Glomerular endothelial cell (primary cell): ENCODE measurements at places on chromosomes 5 and 9.

DNA sequence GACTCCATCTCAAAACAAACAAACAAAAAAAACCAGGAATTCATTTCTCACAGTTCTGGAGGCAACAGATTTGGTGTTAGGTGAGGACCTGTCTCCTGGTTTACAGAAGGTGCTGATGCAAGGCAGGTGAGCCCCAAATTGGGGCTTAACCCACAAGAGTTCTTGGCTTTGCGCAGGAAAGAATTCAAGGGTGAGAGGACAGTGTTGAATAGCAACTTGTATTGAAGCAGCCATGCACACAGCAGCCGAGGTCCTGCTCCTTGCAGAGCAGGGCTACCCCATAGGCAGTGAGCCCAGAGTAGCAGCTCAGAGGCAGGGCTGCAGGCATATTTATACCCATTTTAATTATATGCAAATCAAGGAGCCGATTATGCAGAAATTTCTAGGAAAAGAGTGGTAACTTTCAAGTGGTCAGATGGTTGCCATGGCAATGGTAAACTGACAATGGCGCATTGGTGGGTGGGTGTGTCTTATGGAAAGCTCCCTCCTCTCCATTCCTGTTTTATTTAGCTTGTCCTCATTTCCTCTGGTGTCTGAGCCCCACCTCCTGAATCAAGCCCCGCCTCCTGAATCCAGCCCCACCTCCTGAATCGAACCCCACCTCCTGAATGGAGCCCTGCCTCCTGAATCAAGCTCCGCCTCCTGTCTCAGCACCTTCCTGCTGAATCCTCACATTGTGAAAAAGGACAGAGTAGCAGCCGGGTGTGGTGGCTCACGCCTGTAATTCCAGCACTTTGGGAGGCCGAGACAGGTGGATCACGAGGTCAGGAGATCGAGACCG, 34.5 kb upstream of the COL5A1 start:
- no peak for DNase-seq

DNA sequence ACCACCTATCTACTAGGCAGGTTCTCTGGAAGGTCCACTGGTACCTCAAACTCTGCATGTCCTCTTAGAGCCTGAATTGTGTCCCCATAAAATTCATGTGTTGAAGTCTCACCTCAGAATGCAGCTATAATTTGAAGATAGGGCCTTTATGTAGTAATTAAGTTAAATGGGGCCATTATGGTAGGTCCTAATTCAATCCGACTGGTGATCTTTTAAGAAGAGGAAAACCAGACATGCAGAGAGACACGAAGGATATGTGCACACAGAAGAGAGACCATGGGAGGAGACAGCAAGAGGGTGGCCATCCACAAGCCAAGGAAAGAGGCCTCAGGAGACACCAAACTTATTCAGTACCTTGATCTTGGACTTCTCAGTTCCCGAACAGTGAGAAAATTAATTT, 345.4 kb downstream of the ENC1 start:
- DNase-seq: no peak

GRCh38 chr5:39605588-39606575, 181.1 kb upstream of the DAB2 start:
- DNase-seq: no peak

DNA sequence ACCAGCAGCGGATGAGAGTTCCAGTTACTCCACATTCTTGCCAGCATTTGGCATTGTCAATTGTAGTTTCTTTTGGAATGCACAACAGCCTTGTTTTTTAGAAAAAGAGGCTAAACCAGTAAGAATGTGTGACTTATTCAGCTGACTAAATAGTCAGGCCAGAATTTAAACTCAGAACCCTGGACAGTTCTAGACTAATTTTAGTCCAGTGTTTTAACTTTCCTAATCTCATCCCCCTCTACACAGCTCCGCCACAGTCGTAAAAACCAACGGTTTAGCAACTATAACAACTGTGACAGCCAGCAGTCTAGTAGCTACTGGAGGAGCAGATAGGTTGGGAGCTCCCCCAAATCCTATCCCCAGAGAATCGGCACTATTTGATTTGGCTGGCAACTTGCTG, 103.7 kb downstream of the FOXD1 start:
- DNase-seq: no peak

DNA sequence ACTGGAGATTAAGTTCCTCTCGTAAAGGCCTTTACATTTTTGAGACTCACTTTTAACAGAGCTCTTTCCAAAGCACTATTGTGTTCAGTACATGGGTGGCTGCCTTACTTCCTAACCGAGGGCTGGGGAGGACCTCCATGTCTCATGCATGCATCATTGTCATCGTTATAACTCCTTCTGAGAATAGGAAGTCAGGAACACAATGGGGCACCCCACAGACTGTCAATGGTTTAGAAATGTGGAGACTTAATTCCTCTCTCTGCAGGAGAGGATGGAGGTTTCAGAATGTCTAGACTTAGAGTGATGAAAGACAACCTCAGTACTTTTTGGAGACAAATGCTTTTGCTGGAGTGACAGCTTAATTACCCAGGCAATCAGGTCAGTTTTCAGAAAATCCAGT, 83.9 kb downstream of the PRLR start:
- no peak for DNase-seq

DNA sequence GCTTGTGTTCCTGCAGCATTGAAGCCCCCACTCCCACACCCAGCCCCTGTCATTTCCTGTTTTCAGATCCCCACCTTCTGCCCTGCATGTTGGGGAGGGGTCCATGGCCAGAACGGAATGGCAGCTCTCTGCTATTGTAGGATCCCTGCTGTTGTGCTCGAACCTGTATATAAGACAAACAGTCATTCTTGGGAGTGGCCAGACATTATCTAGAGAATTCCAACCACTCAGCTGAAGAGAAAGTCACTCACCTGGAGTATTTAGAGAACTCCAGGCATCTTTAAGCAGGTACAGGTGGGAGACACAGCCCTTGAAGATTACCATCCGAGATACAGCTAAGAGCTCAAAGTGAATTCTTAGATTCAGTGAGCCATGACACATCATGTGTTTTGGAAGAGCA, 96.1 kb downstream of the C9orf152 start:
- no peak for DNase-seq

DNA sequence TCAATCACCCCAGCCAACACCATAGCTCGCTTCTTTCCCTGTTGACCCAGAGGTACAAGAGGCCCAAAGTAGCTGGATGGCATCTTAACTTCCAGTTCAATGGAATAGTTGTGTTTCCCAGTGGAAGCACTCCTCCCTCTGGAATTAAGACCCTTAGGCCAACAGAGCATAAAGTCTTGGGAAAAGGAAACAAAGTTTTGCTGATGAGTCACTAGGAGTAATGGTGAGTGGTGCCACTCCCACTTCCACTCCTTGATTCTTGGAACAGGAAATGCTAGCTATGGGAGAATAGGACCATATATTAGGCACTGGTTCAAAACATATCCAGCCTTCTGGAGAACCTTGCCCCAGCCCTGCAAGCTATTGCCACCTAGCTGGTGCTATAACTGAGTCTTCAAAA, 44.7 kb upstream of the LMX1B start:
- no peak for DNase-seq

DNA sequence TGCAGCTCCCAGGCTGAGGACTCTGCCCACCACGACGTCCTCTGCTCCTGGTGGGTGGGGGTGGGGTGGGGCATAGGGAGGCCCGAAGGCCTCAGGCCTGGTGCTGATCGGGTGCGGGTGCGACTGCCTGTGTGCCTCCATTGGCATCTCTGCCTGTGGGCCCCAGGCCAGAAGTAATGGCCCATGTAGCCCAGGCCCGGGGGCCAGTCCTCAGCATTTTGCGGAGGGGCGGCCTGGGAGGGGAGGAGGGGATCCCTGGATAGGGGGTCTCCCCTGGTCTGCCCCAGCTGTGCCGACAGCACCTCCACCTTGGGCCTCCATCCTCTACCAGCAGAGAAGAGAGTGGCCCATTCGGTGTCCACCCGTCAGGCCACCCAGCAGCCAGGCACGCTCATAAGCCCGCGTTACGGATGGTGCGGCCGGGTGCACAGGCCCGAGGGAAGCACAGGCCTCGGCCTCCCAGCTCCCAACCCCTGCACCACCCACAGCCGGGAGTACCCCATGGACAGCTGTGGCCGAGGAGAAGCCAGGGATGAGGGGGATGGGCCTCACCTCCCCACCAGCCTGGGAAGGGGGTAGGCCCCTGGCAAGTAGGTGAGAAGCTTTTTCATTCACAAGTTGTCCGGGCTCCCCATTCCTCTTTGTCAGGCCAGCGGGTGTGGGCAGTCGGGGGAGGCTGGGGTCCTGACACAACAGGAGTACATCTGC, 1.8 kb upstream of the NOTCH1 start:
- no peak for DNase-seq

DNA sequence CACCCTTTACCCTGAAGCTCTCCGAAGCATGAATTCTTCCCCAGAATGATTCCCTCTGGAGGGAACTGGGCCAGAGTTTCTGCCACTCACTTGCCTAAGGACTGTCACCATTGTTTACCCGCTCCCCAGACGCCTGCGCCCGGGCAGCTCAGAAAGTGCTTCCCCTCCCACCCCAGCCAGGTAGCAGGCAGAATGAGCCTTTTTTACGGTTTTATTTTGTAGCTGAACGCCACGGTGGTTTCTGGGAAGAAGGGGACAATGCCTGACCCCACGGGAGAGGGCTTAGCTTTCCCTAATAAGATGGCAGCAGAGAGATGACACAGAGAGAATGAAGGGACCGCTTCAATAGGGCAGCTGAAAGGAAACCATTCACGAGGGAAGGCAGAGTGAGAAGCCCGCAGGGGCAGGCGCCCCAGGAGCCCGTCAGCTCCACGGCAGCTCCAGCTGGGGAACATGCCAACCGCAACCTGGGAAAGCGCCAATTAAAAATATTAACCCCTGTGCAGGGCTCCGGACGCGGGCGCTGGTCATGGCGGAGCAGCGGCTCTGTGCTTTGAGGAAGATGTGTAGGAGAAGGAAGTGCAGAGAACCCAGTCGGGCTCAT, 20.4 kb upstream of the NTNG2 start:
- DNase-seq: no peak

- no peak for DNase-seq
Measured at GRCh38 chr5:130975847-130976246, 189.2 kb downstream of the HINT1 start.

DNA sequence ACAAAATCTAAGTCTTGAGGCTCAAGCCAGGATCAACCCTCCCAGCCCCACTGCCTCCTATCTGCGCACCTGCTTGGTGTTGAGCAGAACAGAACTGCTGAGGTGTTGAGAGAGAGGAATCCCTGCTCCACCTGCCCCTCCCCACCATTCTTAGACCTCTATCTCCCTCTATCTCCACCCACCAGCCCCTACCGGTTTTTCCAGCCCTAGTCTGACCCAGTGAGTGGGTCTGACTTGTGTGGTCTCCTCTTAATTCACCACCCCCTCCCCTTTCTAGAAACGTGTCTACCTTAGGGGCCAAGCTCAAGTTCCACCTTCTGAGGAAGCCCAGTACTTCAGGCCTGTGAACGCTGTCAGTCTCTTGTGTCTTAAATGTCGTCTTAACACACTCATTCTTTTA, 93.7 kb downstream of the ARHGAP26 start:
- no peak for DNase-seq

DNA sequence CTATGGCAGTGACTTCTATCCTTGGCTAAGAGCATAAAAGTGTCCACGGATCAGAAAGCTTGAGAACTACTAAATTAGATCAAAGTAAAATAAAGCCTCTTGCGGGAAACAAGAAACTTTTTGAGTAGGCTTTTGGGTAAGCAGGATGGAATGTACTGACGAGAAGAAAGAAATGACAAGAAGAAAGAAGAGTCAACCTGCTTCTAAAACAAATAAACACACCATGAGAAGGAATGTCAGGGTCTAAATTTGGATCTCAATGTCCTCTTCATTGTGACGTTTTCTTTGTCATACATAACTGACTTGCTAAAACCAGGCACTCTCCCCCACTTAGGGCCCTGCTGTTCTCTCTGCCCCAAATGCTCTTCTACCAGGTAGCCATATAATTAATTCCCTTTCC, 290.1 kb upstream of the PTGER4 start:
- no peak for DNase-seq

DNA sequence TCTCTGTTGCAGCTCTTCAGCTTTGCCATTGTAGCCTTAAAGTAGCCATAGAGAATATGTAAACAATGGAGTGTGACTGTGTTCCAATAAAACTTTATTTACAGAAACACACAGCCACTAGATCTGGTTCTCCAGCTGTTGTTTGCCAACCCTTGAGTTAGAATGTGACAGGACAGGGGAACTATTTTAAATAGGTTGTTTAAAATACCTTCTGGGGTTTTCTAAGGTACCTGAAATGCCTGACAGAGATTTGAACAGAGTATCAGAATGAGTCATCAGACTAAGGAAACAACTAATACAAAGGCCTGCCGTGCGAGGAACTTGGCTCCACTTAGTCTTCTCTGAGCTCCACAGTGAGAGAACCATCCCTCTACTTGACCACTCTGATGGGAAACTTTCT, 85.4 kb downstream of the HSD17B4 start:
- DNase-seq: peak; percentile 42

DNA sequence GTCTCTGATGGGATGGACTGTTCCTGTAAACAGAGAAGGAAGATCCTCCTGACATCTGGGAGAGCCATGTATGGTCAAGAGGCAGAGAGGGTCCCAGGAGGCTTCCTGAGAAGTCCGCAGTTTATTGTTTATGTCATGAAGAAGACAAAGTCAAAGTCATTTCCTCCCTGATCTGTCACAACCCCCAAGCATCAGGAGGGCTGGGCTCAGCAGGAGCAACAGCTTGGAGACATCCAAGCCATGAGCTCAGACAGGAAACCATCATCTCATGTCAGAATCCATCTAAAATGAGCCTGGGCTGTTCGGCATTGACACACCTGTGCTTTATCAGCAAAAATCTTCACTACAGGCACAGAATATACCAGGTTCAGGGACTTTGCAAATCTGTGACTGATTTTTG, 325.0 kb upstream of the MSX2 start:
- no peak for DNase-seq
